ENCODE measurements at places on chromosomes 12 and 14. TPM values are rescaled to one million over a fixed set of nuclear protein-coding genes. Genes with fewer than 3 reads are reported as not detected.

REP15 gene
- 0.30 TPM for total RNA-seq

CDH24 gene
- total RNA-seq, result 3.4 TPM

EML1 gene
- 3.0 TPM for total RNA-seq

EFS gene
- total RNA-seq, result 17.8 TPM

GRCh38 chr12:106759526-106760183 lies 14.8 kb upstream of the RIC8B start:
- no peaks in the 10 kb centered on the region for H3K36me3 ChIP-seq
- no peak overlapping the region for H3K4me3 ChIP-seq
- no peaks in the 10 kb centered on the region for H3K27me3 ChIP-seq
- H3K27ac ChIP-seq, result no peak overlapping the region
- peaks cover 8% of the 10 kb centered on the region for H3K4me1 ChIP-seq

- DNase-seq, result no peak
- no peaks in the 10 kb centered on the region for H3K36me3 ChIP-seq
- peaks cover 29% of the 10 kb centered on the region for H3K4me1 ChIP-seq
- peak overlapping the region; percentile 87 for H3K27ac ChIP-seq
- no peak overlapping the region for H3K4me3 ChIP-seq
- H3K27me3 ChIP-seq, result no peaks in the 10 kb centered on the region
Measured at GRCh38 chr14:68633131-68633991, 159.5 kb downstream of the ZFP36L1 start.

Data from esophagus squamous epithelium (tissue), 5 donors.